ENCODE measurements at places on chromosomes 7 and 10.

DNA sequence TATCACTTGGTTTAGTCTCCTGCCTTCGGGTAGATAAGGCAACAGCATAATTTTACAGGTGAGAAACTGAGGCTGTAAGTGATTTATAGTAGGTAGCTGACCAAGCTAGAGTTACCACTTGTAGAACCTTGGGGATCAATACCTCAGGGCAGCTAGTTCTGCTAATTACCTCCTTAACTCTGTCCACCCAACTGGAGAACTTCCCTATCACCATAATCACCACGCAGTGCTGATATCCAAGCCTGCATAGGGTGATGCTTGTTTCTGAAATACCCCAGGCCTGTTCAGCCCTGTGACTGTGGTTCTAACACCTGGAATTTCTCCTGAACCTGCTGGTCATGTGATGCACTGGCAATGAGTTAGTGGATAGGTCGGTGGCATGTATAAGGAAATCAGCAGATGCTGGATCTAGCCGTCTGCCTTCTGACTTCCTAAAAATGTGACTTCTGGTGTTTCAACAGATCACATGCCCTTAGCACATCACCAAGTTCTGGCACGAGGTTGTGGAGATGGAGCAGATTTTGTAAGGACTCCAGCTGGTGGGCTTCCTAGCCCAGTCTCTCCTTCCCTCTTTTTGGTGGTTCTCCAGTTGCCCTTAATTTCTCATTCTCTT lies 15.3 kb downstream of the PLAU start:
- DNase-seq = no peak

- DNase-seq = no peak
Observed at GRCh38 chr10:74255214-74255613, 104.2 kb downstream of the ADK start.

DNA sequence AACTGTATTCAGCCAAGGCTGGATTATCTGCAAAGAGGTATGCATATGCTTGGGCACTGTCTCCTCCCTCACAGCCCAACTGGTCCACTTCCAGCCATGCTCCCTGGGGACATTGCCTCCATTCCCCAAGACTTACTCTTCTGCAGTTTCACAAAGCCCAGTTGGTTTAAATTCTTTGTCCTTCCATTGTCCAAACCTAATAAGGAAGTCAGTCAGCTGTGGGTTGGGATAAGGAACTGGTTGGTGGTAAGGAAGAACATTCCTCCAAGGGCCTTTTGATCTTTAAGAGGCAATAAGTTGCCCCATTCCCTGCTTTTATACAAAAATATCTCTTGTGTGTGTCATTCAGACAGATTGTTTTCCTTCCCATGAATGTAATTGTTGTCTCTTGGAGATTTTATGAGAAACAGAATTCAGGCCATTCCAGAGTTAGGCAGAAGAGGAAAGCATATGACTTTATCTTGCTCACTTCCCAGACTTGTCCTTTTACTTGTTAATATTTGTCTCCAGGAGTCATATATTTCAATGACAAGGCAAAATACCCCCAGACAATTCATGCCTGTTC lies 673.7 kb downstream of the SUGCT start:
- DNase-seq = peak; percentile 80

DNA sequence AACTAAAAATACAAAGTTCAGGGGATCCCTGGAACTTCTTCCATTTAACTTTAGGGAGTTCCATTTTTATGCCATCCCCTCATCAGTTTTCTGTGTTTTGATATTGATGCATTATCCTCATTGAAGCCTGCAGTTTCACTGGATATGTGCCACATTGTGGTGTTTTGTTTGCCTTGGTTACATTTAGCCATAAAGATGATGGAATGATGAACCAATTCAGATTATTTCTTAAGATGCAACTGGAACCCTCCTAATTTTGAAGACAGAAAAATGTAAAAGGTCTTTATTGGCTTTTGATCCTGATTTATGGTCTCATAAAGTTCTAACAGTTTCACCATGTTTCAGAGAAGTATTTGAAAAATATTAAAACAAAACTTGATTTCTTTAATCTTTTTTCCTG lies 314.2 kb upstream of the KLF6 start:
- no peak for DNase-seq

GRCh38 chr7:41628901-41629300 lies 74.0 kb downstream of the INHBA start:
- DNase-seq = no peak

- no peak for DNase-seq
Observed at GRCh38 chr10:4068629-4069028, 283.6 kb upstream of the KLF6 start.

GRCh38 chr10:124725791-124726190 lies 18.4 kb downstream of the FAM53B start:
- no peak for DNase-seq

- no peak for DNase-seq
Observed at GRCh38 chr7:55517191-55517633, 55.1 kb downstream of the VOPP1 start.

- no peak for DNase-seq
Observed at GRCh38 chr7:80393786-80394185, 118.1 kb downstream of the GNAT3 start.

DNA sequence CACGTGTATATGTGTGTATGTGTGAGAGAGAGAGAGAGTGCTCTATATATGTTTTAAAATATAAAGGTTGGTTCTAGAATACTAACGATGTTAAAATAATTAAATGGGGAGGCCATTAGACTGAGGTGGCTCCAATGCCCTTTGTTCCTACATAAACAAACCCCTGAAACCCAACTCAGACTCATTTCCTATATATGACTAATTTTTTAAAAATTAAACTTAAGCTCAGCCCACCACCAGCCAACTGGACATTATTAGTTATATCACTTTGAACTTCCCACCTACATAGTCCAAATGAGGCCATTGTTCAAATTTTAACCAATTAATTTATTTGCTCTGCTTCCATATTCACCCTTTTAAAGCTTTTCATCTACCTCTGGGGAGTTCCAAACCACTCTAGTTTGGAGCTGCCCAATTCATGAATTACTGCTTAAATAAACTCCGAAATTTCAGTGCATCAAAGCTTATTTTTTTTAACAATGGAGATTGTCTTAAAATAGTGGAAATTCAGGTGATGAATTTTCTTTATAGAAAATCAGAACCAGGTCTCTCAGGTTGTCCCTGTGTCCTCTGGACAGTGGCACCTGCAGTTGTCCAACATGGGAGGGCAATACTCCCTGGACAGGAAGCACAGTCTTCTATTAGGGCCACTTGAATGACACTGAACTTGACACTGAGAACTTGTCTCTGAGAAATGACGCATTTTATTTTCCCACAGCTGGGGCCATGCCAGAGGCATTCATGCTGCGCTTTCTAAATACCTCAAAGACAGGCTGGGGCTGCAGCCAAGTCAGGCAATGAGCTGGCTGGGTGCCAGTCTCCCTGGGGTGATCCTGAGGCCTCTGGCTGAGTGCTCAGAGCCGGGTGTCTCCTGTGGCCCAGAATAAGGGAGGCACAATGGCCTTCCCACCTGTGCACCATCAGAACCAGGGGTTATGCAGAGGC lies 109.5 kb upstream of the TMEM72 start:
- DNase-seq = peak; percentile 80

DNA sequence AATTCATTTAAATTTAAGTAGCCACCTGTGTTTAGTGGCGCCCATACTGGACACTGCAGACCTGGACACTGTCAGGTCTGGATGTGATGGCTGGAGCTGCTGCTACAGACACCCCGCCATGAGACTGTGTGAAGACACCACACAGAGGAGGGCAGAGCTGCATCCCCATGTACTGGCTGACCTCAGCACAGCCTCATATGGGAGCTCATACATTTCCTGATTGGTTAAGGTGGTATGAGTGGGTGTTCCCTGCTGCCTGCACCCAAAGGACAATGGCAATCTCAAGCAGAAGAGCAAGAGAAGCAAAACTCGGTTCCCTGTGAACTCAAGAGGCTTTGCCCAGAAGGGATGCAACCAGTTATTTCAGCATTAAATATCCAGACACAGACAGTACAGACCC lies 60.0 kb downstream of the DLG5 start:
- no peak for DNase-seq

GRCh38 chr7:102953406-102953805 lies 40.6 kb downstream of the LRRC17 start:
- DNase-seq = no peak

DNA sequence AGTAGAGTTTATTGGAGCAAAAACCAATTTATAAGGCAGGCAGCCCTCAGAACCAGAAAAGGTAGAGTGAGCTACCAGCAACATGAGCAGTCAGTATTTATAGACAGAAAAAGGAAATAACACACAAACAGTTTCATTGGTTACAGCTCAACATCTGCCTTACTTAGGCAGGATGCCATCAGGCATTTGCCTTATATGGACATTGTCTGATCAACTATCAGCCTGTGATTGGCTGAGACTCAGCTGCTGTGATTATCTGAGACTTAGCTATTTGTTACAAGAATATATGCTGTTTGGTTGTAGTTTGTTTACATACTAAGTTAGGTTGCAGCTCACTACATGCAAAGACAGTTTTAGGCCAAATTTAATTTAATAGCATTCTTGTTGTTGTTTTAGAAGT lies 60.4 kb upstream of the CDK1 start:
- DNase-seq = no peak

- DNase-seq = no peak
Observed at GRCh38 chr10:18164093-18164492, 23.9 kb downstream of the CACNB2 start.

GRCh38 chr10:10338339-10338738 lies 679.3 kb upstream of the CELF2 start:
- no peak for DNase-seq

DNA sequence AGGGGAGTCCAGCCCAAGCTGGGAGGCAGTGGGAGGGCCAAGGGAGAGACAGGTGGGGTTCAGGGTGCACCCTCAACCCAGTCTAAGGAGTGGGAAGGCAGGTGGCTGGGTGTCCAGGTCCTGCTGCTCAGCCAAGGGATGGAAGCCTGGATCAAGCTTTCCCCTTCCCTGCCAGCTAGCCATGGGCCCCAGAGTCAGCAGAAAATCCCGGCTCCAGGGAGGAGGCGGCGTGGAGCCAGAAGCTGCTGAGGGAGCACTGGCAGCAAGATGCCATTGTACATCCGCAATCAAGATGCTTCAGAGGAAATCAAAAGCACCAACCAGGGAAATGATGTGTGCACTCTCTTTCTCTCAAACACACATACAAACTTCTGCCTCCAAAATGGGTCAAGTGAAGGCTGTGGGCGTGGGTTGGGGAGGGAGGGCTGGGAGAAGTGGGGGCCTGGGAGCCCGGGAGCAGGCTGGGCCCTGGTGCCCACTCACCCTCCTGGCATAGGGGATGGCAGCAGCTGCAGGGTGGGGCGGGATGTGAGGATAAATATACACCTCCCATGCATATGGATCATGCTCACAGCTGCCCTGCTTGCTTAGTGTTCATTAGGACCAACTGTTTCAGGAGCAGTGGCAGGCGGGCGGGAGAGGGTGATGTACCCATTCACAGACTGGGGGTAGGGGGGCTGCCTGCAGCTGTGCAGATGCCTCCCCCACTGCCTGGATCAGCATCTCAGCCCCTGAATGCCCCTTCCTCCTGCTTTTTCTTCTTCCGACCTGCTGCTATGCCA lies 24.2 kb downstream of the TRIM8 start:
- peak; percentile 58 for DNase-seq

DNA sequence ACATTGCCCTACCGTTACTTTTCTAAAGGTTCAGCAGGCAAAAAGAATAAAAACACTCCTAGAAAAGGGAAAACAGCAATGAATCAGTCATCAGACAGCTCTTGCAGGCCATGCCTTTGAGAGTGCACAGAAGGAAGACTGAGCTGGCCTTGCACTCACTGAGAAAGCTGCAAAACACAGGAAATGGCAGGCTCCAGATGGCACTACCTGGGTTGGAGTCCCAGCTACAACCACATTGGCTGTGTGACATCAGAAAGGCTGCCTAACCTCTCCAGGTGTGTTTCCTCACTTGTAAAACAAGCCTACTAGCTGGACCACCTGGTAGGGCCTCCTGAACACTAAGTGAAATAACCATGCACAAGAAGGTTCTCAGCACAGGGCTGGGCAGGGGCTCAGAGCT lies 113.7 kb downstream of the SFMBT2 start:
- no peak for DNase-seq

GRCh38 chr7:821688-822087 lies 10.6 kb upstream of the SUN1 start:
- no peak for DNase-seq

- DNase-seq = peak; percentile 81
Observed at GRCh38 chr10:97850446-97850845, 803 bp downstream of the GOLGA7B start.

DNA sequence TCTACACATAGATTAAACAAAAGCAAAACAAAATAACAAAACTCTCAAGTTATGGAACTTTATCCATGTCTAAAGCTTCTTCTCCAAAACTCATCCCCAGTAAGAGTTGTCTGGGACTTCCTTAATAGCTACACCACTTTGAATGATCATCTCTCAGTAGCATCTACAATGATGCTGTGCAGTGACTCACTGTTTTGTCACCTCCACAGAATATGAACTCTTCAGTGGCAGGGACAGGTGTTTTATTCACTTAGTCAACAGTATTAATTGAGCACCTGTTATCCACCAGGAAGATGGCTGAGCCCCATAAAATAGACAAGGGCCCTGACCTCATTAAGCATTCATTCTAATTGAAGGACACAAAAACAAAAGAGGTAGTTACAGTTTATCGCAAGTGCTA lies 350.7 kb downstream of the ELMO1 start:
- DNase-seq = no peak

Measured in osteoblast (primary cell).